ENCODE measurements at places on chromosomes 16 and 17.
A peak's percentile ranks its signal among the peaks of the same experiment; 100 is the strongest.

DNA sequence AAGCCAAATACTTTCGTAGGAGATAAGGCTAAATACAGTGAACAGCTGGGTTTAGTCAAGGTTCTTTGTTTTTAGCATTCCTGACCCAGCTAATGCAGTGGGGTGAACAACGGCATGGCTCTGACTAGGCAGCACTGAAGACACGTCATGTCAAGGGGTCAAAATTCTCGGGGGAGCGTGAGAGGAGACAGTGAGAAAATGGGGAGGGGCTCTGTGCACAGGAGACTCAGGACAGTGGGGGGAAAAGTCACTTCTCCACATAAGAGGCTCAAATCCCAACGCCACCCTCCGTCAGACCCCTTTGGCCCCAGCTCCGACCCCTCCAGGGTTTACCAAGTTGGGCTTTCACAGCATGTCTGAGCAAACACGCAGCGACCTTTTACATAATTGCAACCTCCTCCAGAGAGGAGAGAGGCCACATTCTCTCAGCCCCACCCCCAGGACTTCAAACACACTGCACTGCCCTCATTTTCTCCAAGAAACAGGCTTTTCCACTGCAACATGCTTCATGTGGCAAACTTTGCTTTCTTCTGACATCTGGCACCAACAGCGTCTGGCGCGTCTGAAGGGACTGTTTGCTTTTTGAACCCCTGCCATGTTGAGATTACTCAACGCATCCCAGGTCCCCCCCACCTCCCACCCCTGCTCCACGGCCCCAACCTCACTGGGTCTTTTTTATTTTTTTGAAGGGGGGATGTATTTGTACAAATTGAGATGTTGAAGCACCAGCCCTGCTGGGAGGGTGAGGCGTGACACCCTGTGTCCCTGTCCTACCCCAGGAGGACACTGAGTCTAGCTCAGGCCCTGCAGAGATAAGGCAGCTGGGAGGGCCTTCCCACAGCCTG, 30.0 kb downstream of the AXIN2 start:
- no peak for DNase-seq

- DNase-seq, result no peak
These were observed 225.9 kb downstream of the SEC14L1 start for GRCh38 chr17:77366558-77367245.

- no peak for DNase-seq
These were observed 1.6 kb downstream of the ASIC2 start for GRCh38 chr17:33291248-33292200.

DNA sequence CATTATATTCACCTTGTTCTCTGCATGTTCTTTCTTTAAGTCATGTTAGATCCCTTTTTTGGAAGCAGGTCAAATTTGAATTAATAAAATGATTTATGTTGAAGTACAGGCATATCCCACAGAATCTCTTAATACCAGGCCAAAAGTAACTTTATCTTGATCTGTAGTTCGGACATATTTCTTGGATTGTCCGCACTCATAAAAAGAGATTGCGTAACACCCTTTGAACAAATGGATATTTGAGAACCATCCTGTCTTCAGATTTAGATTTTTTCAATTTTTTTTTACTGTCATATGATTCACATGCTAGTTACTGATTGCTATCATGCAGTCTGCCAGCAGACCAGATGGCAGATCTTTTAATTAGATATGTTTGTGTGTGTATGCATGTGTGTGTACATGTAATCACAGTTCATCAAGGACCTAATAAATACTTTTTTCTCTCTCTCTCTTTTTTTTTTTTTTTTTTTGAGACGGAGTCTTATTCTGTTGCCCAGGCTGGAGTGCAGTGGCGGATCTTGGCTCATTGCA, 352.6 kb downstream of the WWOX start:
- DNase-seq, result no peak

DNA sequence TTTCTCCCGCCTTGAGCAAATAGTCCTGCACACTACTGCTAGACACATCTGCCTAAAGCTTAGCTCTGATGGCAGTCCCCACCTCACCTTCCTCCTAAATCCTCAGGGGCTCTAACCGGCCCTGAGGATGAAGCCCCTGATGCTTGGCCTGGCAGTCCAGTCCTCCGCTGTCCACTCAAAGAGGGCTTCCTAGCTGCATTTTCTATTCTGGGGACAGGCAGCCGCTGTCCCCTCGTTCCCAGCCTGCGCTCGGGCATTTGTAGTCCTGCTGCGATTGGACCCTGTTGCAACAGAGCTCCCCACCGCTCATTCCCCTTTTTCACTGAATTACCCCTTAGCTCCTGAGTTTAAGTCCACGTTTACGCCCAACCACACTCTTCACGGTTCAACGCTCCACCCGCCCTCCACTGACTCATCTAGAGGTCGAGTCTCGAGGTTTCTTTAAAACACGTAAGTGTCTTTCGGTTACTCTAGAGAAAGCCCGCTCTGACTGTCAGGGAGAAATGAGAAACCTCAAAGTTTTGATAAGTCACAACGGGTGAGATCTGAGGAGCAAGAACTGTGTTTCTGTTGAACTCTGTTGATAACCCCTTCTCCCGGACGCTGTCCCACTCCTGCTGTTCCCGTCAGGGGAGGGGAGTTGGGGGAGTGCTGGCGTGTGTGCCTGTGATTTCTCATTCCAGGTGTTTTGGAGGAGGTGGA, 4.5 kb downstream of the CCR7 start:
- peak; percentile 88 for DNase-seq

- DNase-seq, result peak; percentile 58
These were observed 11.1 kb downstream of the NLRC5 start for GRCh38 chr16:57000271-57001025.

DNA sequence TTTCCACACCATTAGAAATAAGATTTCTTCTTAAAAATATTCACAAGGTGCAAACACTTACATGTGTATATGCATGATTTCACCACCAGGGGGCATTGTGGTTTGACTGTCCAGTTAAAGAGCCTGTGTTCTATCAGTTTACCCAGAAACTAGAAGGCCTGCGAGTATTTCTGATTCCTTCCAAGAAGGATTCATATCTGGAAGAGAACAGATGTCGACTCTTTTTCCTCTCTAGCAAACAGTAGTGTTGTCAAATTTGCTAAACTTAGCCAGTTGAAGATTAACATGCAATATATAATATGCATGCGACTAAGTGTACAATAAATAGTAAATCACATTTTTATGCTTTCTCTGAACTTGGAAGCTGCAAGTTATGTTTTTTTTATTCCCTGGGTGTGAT, 404.1 kb downstream of the WWOX start:
- peak; percentile 31 for DNase-seq

GRCh38 chr17:34624767-34625383, 45.5 kb downstream of the TMEM132E start:
- DNase-seq, result no peak

DNA sequence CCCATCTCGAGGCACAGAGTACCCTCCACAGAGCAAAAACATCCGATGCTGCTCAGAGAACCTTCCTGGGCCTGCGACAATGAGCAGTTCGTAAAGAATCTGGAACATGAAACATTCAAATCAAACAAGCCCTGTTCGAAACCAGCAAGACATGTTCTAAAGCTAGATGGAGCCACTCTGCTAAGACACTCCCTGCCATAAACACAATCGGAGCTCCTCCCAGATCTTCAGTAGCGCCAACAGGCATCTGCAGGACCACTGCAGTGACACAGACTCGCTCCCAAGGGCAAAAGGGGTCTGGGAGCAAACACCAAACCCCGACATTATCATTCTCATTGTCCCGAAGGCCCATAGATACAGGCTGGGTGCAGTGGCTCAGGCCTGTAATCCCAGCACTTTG, 108.7 kb downstream of the ZFHX3 start:
- no peak for DNase-seq

DNA sequence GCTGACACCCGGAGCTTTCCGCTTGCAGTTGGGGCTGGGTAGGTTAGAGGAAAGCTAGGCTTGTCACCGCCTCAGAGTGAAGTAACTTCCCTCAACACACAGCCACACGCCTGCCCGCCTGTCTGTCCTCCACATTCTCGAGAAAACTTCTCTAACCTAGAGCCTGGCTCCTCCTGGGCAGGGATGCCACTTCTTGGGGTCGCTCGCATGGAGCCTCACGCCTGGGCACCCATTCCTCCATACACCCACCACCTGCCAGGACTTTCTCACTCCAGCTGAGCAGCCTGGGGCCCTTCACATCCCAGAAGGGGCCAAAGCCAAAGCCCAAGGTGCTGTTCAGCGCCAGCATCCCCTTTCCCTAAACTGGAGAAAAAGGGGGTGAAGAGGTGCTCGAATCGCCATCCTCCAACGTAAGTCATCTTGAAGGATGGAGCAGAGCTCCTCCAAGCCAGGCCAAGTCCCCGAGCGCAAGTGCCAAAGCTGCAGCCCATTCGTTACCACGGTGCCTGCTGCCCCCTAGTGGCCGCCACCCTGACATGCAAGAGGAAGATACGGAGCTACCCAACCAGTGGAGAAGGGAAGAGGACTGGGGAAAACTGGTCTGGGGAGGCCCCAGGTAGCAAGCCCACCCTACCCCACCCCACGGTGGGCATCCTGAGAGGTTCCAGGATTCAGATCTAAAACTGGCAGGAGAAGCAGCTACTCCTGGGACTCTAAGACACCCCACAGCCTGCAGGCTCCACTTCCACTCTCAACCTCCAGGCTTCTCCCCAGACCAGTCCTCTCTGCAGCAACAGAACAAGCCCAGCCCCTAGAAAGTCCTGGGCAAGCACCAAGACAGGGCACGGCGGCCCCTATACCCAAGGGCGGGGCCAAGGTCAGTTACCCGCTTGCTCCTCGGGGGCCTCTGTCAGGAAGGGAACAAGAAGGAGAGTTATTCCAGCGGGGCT, 63.1 kb downstream of the MYO18A start:
- DNase-seq, result peak; percentile 79

GRCh38 chr17:57772774-57773173, 27.7 kb upstream of the CCDC182 start:
- DNase-seq, result no peak

DNA sequence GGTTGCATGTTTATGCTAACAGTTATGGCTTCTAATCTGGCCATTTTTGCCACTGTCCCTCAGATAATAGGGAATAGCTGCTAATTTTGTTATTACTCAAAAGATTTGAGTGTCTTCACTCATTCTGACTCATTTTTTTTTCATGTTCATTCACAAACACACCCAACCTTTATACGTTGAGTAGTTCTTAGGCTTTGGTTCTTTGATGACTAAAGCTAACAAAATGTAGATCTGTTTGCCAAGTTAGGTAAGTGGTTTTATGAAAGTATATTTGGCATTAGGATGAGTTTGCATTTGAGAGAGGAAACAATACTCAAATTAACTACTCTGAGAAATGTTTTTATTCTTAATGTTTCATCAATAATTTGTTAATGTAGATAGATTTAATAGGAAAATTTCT, 3.6 kb downstream of the MAP2K4 start:
- DNase-seq, result no peak

DNA sequence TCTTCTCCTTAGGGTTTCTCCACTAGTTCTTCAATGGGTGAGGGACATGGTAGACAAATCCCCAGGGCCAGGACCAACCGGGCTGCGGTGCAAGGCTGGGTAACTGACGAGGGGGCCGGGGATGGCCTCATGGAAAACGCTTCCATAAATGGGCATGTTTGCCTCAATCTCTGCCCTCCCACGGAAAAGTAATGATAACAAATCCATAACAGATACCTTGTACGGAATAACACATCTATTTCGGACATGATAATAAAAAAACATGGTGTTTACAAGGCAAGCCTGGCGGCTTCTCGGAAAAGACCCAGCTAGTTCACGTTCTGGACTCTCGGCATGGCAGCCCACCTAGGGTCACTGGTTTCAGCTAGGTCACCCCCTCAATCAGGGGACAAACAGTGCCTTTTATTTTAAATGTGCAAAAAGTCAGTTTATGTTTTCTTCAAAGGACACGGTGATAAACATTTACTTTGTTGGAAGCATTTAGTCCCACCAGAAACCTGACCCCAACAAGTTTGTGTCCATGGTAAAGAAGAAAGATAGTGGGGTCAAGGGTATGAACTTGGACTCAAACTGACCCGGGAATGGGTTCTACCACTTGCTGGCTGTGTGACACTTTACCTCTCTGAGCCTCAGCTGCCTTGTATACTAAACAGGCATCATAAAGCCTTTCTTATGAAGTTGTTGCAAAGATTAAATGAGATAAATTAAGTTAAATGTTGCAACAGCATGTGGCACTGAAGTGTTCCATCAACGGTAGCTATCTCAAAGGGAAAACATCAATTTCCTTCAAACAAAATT, 1.7 kb downstream of the MYH11 start:
- DNase-seq, result no peak
